ENCODE measurements at places on chromosomes 3 and 15.

DNA sequence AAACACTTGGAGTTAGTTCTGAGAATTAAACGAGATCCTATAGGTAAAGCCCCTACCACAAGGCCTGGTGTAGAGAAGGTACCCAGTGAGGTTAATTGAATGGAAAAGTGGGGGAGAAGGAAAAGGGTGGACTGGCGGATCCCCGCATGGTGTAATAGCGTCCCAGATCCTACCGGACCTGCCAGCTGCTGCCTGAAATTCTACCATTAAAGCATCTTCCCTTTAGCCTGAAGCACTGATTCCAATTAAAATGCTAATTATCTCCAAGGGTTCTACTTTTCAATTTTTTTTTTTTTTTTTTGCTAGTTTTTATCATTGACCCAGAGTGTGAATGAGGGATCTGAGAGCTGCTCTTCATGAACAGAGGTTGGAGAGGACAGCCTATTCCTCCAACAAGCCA, 237.9 kb downstream of the TLE3 start:
- DNase-seq, result no peak

DNA sequence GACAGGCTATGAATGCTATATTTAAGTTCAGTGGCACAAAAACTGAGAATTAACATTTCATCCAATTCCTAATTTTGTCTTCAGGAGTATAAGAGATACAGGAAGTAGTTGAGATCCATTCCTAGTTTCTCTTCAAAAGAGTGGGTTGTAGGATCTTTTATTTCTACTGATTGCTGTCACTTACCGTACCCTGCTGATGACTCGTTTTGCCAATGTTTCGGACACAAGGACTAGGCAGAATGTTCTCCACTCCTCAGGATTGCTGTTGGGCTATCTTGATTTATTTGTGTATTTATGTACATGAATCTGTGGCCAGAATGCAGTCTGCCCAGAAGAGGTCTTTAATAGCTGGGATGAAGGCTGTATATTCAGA, 11.9 kb downstream of the ARL8B start:
- no peak for DNase-seq

DNA sequence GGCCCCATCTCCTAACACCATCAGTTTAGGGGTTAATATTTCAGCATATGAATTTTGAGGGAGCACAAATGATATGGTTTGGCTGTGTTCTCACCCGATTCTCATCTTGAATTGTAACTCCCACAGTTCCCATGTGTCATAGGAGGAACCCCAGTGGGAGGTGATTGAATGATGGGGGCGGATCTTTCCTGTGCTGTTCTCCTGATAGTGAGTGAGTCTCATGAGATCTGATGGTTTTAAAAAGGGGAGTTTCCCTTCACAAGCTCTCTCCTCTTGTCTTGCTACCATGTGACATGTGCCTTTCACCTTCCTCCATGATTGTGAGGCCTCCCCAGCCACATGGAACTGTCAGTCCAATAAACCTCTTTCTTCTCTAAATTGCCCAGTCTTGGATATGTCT, 73.8 kb upstream of the TJP1 start:
- DNase-seq, result no peak

DNA sequence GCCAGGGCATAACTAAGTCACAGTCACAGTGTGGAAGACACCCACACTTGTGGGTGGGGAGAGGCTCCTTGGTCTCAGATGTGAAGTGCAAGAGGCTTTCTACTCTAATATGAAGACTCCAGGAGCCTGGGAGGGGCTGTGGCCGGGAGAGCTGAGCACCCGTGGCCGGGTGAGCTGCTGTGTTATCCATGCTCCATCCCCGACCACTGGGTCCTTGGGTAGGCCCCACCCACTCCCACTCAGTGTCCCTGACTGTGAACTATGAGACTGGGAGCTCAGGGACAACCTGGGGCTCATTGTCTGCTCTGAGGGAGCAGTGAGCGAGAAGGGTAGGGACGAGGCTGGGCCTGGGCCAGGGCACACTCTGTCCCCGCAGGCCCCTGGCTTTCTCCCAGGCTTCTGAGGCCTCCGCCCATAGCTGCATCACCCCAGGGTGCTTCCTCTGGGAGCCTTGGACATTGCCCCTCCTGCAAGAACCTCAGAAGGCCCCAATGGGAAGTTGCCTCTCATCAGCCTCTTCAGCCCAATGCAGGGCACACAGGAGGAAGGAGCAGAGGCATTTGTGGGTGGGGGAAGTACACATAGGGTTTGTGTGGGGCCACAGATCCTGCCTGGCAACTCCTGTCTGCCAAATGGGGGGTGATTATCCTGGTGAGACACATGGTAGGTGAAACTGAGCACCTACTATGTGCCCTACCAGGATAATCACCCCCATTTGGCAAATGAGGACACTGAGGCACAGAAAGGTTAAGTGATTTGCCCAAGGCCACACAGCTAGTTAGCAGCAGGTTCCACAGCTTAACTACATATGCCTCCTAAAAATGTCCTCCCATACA, 2.4 kb downstream of the ANPEP start:
- no peak for DNase-seq

DNA sequence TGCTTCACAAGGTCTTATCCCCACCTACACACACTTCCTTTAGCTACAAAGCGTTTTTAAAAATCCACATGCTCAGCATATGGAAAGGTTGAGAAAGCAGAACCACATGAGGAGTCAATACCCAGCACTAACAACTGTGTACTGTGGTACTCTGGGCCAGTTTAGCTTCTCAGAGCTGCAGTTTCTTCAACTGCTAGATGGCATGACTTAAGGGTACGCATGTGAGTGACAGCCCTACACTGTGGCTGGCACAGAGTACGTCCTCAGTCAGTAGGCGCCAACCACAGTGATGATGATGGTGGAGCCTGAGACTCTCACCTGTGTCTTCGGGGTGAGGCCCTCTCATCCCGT, 17.4 kb downstream of the CCDC12 start:
- no peak for DNase-seq

DNA sequence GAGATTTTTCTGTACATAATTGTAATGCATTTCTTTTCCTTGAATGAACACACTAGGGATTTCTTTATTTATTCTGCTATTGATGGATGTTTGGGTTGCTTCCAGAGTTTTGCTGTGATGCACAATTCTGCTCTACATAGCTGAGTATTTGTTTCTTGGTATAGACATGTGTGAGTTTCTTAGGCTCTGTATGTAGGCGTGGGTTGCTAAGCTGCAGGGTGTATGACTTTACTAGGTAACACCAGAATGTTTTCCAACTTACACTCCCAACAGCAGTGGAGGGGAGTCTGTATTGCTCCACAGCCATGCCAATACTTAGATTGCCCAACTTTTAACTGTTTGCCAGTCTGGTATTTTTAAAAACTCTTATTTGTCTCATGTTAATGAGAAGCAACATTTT, 155.5 kb upstream of the TNIK start:
- DNase-seq, result no peak

DNA sequence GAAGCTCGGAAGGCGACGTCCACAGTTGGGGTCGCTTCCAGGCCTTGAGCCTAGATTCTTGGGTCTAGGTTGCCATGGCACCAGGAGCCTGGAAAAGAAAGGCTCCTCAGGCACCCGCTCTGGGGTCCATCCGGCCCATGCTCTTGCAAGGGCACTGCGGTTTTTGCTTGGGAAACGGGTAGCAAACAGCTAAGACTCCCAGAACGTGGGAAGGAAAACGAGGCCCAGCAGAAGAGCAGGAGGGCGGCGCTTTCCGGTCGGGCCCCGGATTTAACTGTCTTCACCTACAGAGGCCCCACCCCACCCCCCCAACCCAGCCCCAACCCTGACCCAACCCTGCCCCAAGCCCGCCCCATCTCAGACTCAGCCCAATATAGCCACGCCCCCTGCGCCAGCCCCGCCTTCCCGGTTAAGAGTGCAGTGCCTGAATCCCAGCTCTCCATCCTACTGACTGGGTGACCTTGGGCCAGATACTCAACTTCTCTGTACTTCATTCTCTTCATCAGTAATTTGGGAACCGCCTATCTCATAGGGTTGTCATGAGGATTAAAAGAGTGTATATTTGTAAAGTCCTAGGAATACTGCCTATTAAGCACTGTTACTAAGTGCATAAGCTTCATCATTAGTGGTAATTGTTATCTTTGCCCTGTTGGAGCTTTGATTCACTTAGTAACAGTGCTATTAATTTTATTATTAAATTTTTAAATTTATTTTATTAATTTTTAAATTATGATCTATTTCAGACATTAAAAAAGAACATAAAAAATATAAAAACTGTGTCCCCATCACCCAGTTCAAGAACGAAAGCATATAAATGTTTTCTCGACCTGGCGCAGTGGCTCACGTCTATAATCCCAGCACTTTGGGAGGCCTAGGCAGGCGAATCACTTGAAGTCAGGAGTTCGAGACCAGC, 28.4 kb upstream of the SMAD6 start:
- no peak for DNase-seq

DNA sequence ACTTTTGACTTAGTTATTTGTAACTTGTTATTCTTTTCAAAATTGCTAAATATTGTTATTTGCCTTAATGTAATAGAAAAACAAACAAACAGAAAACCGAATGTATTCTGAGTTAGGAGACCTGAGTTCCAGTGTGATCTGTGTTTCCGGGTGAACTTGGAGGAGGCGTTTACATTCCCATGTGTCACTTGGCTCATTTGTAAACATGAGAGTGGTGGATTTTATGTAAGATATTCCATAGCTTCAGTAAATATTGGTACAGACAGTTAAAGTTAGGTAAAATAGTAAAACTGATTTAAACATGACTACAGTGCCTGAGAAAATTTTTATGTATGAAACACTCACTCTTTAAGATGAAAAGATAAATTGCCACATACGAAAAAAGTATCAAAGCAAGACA, 287.3 kb upstream of the POU1F1 start:
- DNase-seq, result no peak

- DNase-seq, result no peak
These were observed 288.3 kb upstream of the C2CD4B start for GRCh38 chr15:62453375-62453774.

DNA sequence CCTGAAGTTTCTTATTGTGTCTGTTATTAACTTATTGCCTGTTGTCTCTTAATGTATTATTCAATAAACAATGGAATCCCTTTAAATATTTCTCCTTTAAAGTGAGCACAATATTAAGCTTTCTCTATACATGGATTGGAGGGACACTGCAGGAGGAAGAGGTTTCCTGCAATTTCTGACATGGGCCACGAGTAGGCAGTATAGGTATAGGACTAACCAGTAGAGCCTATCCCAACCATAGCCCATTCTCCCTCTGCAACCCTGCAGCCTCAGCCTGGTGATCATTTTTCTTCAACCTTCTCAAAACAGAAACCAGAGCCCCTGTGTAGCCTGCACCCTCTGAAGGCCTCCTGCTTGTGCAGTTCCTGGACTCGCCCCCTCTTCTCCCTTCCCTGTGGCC, 124.8 kb downstream of the NEK10 start:
- no peak for DNase-seq

DNA sequence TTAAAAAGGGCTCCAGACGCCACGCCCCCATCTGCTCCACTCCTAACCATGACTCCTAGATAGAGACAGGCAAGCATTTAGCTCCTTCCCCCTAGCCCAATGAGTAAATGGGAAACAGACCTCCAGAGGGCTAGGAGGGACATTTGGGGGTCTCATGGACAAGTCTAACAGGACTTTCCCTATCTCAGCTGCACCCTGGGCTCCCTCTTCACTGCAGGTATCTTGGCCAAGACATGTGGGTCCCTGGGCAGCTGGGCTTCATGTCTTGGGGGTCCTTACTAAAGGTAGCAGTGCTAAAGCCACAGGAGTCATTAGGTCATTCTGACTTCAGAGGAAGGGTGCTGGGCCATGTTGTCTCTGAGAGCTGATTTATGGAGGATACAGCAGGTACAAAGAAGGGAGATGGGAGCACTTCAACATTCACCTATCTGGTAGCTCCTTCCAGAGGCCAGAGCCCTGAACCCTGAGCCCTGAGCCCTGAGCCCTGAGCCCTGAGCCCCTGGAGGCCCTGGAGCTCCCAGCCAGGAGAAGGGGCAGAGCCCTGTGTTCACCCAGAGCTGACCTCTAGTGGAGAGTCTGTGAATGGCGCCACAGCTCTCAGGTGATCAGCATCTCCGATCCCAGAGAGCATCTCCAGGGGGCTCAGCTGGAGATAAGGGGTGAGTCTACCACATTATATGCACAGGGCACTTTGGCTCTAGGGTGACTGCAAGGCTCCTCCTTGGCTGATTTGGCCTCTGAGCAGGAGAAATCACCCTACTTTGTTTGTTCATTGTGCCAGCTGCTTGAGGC, 40.1 kb upstream of the EPHB1 start:
- DNase-seq, result peak; percentile 60

GRCh38 chr3:157330206-157330605, 106.4 kb upstream of the PTX3 start:
- no peak for DNase-seq

- no peak for DNase-seq
These were observed 7.2 kb upstream of the RARB start for GRCh38 chr3:25420885-25421284.

DNA sequence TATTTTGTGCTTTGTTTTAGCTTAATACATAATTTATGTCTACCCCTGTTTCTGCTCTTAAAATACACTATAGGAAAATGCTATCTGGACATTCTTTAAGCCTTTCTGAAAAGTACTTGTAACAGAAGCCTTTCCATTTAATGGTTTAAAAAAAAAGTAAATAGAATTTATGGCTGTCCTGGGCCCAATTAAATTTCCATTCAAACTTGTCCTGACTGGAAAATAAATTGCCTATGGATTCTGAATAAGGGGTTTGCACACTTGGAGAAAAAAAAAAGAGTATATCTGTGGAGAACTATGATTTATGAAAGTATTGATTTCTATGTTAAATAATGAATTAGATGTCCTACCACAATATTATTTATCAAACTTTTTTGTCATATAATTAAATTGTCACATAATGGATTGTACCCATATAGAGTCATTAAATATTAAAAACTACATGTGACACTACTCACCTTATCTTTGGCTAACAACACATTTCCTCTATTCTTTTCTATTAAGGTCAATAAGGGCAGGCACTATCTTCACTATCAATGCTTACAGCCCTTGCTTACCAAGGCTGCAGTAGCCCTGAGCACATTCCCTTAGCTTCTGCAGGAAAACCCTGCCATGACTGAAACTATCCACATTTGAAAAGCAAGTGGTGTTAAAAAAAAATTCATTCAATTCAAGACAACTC, 396.1 kb upstream of the ROBO2 start:
- no peak for DNase-seq

GRCh38 chr3:42314411-42314810, 48.4 kb upstream of the CCK start:
- DNase-seq, result no peak

- no peak for DNase-seq
These were observed 31.6 kb downstream of the ZDHHC19 start for GRCh38 chr3:196179380-196180308.

DNA sequence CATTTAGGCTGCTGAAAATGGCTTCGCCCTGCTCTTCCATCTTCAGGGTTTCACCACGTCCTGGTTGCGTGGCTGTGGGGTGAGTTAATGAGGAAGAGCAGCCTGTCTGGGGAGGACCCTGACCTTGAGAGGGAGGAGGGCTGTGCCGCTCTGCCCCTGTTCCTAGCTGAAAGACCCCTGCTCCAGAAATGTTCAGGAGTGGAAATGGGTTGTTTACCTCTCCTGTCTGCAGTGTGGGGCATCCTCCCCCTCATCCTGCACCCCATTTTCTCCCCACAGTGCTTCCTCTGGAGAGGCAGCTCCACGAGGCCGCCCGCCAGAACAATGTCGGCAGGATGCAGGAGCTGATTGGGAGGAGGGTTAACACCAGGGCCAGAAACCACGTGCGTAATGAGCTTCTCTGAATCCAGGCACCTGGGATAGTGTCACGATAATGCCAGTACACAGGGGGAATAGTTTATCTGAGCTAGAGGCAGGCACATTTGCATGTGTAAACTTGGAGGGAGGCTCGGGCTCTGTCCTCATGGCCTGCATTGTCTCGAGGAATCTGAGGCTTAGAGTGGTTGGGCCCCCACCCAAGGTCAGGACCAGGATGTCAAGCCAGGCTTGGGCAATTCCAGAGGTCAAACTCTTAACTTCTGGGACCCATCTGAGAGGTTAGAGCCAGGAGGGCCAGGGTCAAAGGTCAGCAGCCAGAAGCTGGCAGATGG, 4.0 kb downstream of the ANKDD1A start:
- no peak for DNase-seq
